Effector memory CD8-positive, alpha-beta T cell (primary cell): ENCODE measurements at places on chromosomes 12 and 14.

- DNase-seq: no peak
Observed at GRCh38 chr14:51550636-51551035, 101.1 kb upstream of the FRMD6 start.

GRCh38 chr14:91387169-91387835 lies 30.3 kb downstream of the CCDC88C start:
- DNase-seq: no peak

- DNase-seq: no peak
Observed at GRCh38 chr12:111741235-111741812, 25.4 kb upstream of the ALDH2 start.

DNA sequence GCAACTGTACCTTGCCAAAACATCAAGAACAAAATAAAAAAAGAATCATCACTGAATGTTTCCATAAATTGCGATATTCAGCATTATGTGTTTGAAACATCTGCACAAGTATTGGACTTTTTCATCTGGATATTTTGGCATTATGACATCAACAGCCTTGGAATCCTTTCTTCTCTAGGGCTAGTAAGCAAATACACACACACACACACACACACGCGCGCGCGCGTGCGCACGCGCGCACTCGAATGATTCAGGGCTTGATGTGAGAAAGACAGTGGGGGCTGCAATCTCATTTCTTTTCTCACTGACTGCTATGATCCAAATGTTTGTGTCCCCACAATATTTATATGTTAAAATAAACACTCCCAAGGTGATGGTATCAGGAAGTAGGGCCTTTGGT lies 90.0 kb upstream of the SLC38A4 start:
- no peak for DNase-seq

DNA sequence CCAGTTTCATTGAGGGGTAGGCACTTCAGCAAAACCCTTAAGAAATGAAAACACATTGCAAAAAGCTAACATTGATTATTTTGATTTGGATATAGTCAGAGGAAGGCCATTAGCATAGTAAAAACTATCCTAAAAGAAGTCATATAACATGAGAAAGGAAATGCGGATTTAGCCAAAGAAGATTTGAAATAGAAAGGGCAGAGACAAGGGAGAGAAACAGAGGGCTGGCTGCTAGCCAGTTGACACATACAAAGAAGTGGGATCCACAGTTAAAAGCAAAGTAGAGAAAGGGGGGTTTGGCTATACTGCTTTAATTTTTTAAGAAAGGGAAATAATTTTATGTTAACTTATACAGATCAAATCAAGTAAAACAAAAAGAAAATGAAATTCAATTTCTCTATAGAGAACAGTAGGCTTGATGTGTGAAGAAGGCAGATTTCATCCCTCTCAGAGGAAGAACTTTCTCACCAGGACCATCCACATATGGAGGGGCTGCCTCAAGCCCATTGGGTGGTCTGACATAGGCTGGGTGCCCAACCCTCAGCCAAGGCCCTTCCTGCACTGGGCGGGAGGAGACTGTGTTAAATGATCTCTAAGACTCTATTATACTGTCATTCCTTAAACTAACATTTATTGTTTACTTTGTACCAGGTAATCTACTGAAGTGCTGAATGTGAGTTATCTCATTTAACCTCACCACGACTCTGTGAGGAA lies 420.3 kb downstream of the CCDC91 start:
- DNase-seq: no peak

- DNase-seq: no peak
Observed at GRCh38 chr14:59474172-59474571, 9.0 kb upstream of the GPR135 start.

GRCh38 chr12:57214398-57214781 lies 2.2 kb upstream of the NXPH4 start:
- DNase-seq: peak; percentile 57

DNA sequence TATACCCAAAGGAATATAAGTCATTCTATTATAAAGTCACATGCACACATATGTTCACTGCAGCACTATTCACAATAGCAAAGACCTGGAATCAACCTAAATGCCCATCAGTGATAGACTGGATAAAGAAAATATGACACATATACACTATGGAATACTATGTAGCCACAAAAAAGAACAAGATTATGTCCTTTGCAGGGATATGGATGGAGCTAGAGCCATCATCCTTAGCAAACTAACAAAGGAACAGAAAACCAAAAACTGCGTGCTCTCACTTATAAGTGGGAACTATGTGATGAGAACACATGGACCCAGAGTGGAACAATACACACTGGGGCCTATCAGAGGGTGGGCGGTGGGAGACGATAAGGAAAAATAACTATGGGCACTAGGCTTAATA lies 21.3 kb downstream of the FBXO21 start:
- DNase-seq: no peak

- DNase-seq: no peak
Observed at GRCh38 chr12:47121146-47121545, 41.4 kb upstream of the AMIGO2 start.

- DNase-seq: no peak
Observed at GRCh38 chr14:75518625-75519024, 3.6 kb upstream of the BATF start.

GRCh38 chr12:6465467-6466183 lies 4.9 kb downstream of the VAMP1 start:
- peak; percentile 62 for DNase-seq

DNA sequence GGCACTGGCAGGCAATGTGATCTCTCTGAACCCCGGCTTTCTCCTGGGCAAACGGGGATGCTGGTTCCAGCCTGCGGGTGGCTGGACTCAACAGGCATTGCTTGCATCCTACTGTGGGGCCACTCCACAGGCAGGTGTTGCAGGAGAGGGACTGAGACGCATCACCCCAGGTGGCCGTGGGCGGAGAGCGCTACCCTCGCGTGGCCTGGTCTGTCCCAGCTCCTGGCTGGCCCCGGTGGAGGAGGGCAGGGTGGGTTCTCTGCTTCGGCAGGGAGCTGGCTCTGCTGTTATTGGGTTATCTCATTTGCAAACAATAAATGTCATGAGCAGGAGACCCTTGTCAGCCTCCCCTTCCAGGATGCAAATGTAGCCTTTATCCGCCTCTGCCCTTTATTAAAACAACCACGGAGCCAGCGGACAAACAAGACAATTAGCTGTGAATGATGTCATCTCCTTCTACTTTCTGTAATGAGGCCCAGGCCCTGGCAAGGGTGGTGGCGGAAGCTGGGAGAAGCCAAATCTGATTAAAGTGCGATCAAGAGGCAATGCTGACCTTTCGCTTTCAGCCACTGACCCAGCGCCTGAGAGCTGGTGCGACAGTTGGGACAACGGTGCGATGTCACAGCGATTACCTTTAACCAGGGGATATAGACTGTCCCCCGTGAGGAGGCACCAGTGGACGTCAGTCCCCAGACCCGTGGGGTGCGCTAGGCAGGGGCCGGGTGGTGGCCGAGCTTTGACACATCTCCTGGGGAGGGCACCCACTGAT lies 161.8 kb downstream of the KIF26A start:
- DNase-seq: no peak

DNA sequence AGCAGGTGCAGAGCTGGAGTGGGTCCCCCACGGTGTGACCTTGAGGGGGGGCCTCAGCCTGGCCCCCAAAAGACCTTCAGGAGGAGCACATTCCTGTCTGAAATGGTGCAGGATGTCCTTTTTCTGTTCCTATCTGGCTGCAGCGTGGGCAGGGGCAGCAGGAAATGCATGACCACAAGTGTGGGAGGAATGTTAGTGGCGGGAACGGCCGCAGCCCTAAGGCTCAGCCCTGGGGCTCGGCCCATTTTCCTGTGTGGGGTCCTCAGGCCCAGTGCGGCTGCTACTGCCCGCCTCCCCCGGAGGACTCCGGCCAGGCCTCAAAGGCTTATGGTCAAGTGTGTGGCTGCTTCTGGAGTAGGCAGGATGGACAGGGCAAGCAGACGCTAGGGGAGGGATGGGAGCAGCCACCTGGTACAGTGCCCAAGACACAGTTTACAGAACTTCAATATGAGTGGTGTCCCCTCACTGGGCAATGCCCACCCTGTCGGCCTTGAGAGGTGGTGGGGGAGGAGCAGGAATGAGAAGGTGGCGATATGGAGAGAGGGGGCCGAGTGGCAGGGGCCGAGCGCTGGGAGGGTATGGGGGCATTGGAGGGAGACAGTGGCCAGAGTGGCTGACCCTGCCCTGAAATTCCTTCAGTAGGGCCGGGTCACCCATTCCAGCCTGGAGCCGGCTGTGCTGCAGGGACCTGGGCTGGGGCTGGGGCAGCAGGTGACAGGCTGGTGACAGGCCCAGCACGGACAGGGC lies 137.4 kb downstream of the CALM1 start:
- no peak for DNase-seq

DNA sequence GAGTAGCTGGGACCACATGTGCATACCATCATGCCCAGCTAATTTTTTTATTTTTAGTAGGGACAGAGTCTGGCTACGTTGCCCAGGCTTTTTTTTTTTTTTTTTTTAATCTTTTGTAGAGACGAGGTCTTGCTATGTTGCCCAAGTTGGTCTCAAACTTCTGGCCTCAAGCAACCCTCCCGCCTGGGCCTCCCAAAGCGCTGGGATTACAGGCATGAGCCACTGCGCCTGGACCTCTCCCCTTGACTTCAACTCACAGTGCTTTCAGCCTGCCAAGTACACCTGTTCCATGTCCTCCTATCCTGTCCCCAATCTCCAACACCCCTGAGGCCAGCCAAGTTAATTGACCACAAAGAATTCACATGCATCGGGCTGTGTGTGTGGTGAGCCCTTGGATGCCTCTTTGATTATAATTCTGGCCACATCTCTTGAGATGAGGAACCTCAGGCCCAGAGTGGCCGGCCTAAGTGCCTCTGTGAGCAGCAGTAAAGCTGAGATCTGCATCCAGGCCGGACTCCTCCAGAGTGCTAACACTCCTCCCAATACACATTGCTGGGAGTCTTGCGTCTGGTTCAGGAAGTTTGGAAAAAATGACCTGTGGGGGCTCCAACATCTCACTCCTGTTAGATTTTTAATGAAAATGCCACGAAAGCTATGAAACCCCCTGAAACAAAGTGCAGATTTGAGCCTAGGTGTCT lies 6.8 kb downstream of the RAB35 start:
- no peak for DNase-seq

- no peak for DNase-seq
Observed at GRCh38 chr12:31517994-31518393, 72.9 kb downstream of the DENND5B start.

DNA sequence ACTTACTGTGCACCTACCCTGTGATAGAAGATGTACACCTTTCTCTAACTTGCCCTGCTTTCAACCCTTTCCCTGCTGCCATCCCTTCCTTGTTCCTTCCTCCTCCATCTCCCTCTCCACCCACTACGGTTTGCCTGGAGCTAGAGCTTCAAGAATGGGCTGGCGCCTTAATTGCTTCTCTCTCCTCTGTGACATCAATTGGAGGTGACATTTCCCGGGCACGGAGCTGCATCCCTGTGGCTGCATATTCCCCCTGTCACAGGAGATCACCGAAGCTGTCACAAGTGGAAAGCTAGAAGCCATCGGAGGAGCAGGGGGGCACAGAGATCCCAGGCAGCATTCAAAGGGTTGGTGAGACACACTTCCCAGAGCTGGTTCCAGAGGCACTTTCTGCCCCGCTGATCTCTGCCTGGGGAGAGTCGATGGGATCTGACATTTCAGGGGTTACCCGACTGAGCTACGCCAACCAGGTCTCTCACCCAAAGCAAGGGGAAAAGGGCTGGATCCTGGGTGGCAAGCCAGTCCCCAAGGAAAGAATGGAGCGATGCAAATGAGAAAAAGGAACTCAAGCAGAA lies 604.9 kb downstream of the MED13L start:
- no peak for DNase-seq

DNA sequence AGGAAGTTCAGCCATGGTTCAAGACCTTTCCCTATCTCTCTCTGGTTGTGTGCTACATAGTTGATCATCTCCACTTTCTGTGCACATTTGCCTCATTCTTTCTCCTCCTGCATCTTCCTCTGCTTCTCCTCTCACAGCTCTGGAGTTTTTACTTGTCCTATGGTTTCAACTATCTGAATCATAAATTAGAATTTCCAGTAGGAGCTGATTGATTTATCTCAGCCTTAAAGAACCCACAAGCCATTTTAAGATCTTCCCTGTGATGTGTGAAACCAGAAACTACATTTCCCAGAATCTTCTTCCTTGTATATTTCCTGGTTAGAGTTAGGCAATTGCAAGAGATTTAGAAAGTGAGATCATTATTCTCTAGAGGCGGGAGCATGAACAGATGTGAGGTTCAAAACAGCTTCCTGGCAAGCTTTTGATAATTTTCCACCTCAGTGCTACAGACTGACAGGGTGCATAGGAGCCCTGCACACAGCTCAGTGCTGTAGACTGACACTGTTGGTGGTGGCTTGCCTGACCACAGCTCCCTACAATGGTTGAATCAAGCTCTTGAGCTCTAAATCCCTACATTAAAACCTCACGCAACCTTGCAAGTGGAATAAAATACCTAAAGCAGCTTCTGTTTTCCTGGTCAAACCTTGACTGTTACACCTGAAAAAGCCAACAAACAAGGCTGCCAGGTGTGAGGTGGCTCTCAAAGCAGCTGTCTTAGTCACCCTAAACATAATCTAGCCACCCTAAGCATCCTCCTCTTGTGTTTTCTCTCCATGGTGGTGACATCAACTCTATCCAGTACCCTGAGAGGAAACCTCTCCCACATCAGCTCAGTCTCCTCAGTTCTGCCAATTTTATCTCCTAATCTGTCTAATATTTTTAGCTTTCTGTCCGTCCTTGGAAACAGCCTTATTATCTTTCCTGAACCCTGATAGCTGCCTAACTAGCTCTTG lies 21.5 kb upstream of the IFNG start:
- DNase-seq: no peak

- no peak for DNase-seq
Observed at GRCh38 chr12:67664171-67664570, 15.6 kb downstream of the DYRK2 start.

DNA sequence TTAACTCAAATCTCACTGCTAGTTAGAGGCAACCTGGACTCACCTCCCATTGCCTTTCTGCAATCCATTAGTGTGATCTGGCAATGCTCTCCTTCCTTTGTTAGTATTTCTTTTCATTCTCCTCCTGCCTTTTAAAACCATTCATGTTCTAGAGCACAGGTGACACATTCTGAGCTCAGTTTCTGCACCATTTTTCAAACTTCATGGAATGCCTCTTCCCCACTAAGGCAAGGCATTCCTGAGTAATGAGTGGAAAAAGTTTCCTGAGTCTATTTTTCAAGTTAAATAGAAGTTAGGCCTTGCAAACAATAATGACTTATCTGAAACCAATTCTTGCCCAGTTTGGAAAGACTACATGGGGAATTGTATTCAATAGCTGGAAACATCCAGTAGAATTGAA lies 1001.8 kb downstream of the BCL11B start:
- no peak for DNase-seq
